Inflammatory macrophage treated with lipopolysaccharide for 1 hour (primary cell): ENCODE measurements at places on chromosomes 7 and 10.

GRCh38 chr7:28922624-28923331, 35.4 kb downstream of the TRIL start:
- peak; percentile 63 for DNase-seq

DNA sequence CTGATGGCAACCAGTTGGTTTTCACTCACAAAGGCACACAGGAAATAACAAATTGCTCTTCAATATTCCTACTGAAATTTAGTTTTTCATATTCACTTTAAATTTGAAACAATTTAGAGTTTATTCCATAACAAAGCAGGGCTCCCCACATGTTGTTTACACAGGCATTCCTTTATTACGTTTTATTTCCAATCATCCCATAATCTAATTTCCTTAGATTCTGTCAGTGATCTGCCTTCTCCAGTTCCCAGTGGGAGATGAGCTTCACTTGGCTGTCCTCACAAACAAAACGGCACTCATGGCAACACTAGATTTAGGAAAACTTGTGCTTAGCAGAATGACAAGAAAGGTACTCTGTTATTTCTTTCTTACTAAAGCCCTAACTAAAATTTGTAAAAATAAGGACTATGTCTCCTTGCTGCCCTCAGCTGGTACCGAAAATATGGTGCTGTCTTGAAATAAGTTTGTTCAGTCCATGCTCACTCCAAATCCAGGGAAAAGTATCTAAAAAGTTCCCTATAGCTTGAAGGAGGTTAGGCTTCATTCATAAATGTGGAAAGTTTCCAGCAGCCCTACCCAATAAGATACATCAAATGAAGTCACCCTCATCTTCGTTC, 23.0 kb downstream of the PHYH start:
- no peak for DNase-seq

DNA sequence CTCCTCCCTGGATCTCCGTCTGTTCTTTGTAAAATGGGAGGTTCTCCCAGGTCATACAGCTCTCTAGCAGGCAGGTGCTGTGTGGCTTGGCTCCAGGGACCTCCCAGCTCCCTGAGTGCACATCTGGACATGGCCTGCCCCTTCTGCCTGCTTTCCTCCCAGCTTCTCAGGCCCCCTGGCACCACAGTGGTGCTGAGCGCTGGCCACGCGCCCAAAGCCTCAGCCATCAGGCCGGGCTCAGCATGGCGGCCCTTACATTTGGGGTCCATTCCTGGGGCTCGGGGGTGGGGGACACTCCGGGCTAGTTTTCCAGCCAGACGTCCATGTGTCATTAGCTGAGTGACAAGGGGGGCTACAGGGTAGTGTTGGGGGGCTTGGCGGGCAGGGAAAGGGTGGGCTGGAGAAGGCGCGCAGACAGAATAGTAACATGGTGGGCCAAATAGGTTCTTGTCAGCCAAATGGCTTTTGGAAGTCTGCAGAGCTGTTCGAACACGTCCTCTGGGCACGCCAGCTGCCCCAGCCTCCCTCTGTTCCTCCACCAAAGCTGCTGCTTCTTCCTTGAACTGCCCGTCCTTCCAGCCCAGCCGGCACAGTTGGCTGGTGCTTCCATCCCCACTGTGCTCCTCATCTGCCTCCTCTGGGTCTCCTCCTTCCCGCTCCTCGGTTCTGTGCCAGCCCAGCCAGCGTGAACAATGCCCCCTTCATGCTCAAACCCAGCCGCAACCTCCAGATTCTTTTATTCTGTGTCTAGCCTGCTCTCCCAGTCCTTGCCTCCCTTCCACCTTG, 65.9 kb downstream of the GOLGA7B start:
- DNase-seq: no peak

- DNase-seq: no peak
These were observed 25.7 kb downstream of the NDUFB2 start for GRCh38 chr7:140722254-140722653.

- DNase-seq: peak; percentile 83
These were observed 116.9 kb downstream of the EVX1 start for GRCh38 chr7:27359181-27360125.

GRCh38 chr7:69757981-69758430, 159.7 kb downstream of the AUTS2 start:
- no peak for DNase-seq

GRCh38 chr7:43760861-43761260, 2.4 kb downstream of the BLVRA start:
- DNase-seq: peak; percentile 33

DNA sequence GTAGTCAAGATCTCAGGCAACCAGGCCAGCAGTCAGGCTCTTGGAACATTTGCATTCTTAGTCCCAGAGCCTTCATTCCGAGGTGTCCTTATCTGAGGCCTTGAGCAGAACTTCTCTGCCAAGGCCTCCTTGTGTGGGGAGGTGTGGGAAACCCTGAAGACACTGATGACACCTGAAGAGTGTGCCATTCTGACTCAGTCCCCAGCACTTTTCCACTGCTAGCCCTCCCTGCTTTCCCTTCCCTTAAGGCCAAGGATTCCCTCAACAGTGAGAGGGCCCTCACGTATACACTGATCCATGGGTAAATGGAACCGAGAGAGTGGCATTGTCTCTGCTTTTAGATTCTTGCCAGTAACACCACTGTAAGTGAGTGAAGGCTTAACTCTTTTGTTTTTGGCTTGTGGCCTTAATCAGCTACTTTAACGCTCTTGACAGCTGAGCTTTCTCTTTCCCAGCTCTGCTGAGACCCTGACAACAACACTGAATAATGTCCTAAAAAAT, 30.3 kb downstream of the TRDMT1 start:
- no peak for DNase-seq

DNA sequence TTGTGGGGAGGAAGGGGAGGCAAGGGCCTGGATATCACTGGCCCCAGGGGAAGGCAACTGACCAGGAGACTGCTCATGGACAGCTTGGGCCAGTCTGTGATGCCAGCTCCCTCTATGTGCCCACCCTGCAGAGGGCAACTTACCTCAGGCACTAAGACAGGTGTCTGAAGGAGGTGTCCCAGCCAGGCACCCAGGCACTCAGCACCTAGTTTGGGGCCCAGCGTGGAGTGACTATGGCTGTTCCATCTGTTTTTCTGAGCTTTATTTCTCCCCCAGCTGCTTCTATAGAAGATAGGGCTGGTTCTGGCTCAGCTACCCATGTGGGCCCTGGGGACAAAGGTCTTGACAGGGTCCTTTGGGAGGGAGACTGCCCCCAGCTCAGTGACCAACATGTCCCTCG, 150.6 kb upstream of the PCBD1 start:
- no peak for DNase-seq

DNA sequence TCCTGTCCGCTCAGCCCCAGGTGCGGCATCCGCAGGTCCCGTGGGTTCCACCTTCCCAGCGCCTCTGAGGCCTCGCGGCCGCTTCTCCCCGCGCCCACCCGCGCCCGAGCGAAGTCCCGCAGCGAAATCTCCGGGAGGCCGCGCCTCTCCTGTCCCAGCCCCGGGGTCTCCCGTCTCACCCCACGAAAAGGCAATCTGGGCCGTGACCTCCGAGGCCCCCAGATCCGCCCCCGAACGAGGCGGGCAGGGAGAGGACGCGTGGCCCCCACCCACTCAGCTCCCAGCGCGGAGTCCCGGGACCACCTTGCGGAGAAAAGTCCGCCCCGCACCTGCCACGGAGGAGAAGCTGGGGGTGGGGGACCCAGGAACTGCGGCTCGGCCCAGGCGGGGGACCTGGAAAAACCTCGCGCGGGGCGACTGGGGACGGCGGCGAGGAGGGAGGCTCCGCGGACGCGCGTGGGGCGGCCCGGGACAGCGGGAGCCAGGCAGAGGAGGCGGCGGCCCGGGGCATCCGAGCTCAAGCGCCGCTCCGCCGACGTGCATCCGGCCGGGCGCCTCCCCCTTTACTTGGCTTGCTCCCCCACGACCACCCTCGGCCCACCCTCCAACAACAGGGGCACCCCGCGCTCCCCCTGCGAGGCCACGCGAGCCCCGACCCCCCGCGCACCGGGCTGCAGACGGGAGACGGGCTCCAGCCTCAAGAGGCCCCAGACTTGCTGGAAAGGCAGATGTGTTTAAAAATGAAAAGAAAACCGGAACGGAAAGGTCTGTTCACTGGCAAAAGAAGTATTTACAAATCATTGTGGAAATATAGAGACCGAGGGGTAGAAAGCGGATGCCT, 33.0 kb upstream of the RNF32 start:
- DNase-seq: no peak

DNA sequence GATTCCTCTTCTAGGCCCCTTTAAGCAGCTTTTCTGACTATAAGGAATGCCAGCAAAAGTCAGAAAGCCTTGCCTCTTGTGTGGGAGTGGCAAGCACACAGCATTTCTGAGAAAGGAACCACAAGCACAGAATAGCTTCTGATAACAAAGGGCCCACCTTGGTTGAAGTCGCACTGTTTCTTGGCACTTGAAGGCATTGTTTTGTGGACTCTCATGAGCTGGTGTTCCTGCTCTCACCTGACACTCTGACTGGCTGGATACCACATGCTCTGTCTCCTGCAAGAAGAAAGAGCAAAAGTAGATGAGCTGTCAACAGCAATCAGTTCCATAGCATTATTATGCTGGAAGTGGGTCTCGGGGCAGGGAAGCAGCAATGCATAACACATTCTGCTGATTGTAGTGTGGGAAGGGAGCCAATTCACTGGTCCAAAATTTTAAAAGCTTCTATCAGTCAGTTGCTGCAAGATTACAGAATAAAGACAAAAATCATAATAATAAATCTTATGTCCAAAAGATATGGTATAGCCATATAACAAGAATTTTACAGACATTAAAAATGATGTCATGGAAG, 38.4 kb downstream of the FAM13C start:
- no peak for DNase-seq

- DNase-seq: peak; percentile 97
These were observed 13.7 kb upstream of the C10orf71 start for GRCh38 chr10:49285232-49285631.

GRCh38 chr10:108560488-108560887, 1362.8 kb downstream of the XPNPEP1 start:
- no peak for DNase-seq

DNA sequence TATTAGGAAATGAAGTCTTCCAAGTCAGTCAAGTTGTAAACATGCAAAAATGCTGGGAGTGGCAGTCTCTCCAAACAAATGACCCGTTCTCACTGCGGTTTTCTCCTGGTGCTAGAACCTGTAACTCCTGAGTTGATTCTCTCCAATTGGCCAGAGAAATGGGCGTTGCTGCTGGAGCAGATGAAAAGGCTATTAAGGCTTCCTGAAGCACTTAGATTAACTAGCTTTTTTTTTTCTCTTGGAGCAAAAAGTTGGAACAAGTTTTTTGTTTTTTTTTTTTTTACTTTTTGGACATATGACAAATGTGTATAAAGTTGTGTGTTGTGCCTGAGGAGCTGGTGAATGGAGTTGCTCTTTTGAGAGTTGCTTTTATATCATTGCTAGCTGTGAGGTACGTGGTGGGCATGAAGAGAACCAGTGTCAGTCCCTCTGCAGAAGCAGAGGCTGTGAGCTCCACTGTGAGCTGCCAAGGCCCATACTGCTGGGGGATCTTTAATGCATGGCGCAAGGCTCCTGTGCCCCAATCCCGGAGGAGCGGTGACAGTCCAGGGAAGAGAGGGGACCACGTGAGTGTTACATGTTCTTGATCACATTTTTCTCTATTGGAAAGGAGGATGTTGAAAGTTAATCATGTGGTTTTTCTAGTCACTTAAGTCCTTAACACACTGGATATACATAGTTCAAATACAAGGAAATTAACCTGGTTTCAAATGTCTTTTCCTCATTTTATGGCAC, 393.6 kb upstream of the GALNT17 start:
- DNase-seq: no peak

DNA sequence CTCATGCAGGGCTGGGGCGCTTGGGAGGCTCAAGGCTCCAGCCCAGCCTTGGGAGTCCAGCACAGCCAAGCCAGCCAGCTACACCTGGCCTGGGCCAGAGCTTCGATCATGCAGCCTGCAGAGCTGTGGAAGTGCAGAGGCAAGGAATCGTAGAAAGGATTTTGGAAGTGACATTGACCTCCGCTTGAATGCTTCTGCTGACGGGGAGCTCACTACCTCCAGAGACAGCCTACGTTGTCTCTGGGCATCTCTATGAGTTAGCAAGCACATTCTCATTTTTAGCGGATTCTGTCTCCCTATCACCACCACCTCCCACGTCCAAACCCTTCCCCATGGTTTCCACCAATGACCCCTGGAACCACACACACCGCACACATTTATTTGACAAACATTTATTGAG, 88.5 kb downstream of the MICALL2 start:
- DNase-seq: no peak

GRCh38 chr7:6631605-6632004, 5.5 kb upstream of the ZNF316 start:
- no peak for DNase-seq

GRCh38 chr10:104622598-104623209, 18.4 kb upstream of the SORCS3 start:
- no peak for DNase-seq

GRCh38 chr7:25847336-25848070, 304.5 kb upstream of the NFE2L3 start:
- no peak for DNase-seq

DNA sequence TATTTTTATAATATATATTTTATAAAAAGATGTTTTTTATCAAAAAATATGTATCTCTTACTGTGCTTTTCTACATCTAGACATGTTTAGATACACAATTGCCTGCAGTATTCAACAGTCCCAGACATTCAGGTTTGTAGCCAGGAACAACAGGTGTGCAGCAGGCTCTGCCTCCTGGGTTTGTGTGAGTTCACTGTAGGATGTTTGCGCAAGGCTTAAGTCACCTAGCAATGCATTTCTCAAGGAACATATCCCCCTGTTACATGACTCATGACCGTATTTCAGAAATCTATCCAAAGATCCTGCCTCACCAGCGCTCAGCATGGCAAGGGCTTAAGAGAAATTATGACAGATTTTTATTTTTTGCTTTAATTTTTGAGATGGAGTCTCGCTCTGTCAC, 41.5 kb downstream of the PITRM1 start:
- DNase-seq: no peak

- peak; percentile 33 for DNase-seq
These were observed 172.7 kb downstream of the NEURL1 start for GRCh38 chr10:103666087-103666761.

- no peak for DNase-seq
These were observed 182.8 kb downstream of the ZWINT start for GRCh38 chr10:56178210-56178609.

- DNase-seq: no peak
These were observed 191.5 kb downstream of the RAMP3 start for GRCh38 chr7:45349090-45349489.

GRCh38 chr7:11690395-11690794, 141.6 kb downstream of the THSD7A start:
- DNase-seq: no peak
